ENCODE measurements at places on chromosomes 5 and 9.

GRCh38 chr5:71492817-71493615 is 37.6 kb downstream of the BDP1 start:
- no peak for DNase-seq

- DNase-seq = no peak
These were observed 150.1 kb downstream of the MEF2C start for GRCh38 chr5:88732862-88733261.

DNA sequence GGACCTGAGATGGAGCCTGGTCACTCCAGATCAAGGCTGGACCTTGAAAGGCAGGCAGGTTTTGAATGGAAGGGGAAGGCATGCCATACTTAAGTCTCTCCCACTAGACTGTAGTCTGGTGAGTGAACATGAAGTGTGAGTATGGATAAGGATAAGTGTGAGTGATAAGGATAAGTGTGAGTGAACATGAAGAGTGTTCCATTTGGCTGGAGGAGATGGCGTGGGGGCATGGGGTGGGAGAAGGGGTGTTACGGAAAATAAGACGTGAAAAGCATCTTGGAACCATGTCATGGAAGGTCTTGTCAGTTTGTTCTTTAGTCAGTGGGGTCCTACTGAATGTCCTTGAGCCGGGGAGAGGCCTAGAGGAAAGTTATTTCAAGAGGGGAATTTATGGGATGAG is 32.8 kb downstream of the HMGXB3 start:
- no peak for DNase-seq

DNA sequence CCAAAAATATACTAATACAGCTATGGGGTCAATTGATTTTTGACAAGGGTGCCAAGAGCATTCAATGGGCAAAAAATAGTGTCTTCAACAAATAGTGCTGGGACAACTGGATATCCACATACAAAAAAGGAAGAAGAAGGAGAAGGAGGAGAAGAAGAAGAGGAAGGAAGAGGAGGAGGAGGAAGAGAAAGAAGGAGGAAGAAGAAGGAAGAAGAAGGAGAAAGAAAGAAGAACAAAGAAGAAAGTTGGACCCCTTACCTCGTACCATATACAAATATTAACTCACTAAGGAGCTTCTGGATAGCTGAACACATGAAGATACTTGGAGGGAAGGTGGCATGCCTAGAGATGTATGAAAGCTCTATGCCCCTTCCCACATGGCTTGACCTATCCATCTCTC is 17.2 kb upstream of the DELE1 start:
- no peak for DNase-seq

GRCh38 chr9:136104916-136105315 is 9.8 kb upstream of the NACC2 start:
- no peak for DNase-seq

DNA sequence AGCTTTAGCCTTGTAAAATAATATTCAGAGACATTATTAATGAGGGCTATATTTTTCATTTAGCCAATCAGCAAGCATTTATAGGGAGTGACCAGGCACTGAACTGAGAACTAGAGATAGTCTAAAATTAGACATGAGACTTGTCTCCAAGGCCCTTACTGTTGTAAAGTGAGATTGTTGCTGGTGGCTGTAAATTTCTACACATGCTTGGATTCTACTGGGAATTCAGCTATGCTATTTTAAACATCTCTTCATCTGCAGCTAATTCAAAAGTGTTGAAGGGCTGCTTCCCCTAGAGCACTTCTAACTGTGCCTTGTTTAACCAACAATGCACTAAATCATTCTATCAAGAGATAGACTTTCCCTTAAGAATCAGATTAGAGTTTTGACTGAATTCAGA is 67.4 kb downstream of the CHSY3 start:
- peak; percentile 61 for DNase-seq

GRCh38 chr9:32706725-32707100 is 71.2 kb upstream of the TAF1L start:
- DNase-seq = no peak

GRCh38 chr9:120936764-120937122 is 10.1 kb upstream of the TRAF1 start:
- no peak for DNase-seq

DNA sequence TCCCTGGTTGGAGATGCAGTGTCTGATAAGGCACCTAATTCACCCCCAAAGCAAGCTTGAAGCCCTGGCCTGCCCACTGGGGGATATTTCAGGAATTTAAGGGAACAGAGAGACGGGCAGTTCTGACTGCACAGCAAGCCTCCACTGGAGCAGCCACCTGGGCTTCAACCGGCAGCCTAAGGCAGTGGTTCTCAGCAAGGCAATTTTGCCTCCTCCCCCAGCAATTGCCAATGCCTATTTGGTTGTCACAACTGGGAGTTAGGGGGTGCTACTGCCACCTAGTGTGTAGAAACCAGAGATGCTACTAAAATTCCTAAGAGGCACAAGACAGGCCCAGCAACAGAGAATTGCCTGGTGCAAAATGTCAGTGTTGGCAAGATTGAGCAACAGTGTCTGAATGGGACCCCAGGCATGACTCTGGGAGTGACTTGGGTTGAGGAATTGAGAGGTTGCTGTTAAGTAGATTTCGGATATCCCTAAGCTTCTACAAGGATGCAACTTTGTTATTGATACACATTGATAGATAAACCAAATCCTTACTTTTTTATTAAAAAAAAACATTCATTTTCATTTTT is 58.7 kb upstream of the CTSL start:
- no peak for DNase-seq

Measured in choroid plexus epithelial cell (primary cell).